ENCODE measurements at places on chromosomes 16 and 17.
A peak's percentile ranks its signal among the peaks of the same experiment; 100 is the strongest.

- no peak for DNase-seq
Observed at GRCh38 chr16:1642148-1642547, 30.0 kb downstream of the CRAMP1 start.

DNA sequence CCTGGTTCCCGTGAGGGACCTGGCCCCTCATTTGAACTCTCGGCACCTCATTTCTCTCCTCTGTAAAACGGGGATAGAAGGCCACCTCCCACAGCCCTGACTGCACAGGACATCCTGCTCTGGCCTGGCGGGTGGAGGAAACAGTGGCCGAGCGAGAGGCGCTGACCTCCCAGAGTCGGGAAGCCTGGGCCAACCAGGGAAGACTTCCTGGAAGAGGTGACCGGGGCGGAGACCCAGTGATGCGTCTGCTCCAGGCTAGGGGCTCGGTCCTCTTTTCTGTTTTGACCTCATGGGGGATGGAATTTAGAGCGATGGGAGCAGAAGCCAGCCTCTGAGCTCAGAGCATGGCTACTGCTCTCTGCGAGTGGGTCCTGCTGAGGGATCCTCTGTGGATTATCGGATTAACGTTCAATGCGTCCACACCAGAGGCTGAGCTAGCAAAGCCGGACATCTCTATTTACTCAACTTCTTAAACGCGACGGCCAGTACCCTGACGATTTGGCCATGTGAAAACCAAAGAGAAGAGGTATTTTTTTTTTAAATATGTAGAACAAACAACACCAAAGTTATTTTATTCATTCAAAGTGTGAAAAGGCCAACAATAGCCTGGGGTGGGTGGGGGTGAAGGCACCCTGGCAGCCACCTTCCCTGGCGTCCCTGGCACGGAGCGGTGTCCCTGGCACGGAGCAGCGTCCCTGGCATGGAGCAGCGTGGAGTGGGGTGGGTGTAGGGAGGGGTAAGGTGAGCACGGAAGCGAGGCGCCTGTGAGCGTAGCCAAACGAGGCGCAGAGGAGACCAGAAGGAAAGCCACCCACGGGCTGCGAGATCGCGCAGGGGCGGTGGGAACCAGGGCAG lies 9.2 kb upstream of the MSLN start:
- DNase-seq: no peak

DNA sequence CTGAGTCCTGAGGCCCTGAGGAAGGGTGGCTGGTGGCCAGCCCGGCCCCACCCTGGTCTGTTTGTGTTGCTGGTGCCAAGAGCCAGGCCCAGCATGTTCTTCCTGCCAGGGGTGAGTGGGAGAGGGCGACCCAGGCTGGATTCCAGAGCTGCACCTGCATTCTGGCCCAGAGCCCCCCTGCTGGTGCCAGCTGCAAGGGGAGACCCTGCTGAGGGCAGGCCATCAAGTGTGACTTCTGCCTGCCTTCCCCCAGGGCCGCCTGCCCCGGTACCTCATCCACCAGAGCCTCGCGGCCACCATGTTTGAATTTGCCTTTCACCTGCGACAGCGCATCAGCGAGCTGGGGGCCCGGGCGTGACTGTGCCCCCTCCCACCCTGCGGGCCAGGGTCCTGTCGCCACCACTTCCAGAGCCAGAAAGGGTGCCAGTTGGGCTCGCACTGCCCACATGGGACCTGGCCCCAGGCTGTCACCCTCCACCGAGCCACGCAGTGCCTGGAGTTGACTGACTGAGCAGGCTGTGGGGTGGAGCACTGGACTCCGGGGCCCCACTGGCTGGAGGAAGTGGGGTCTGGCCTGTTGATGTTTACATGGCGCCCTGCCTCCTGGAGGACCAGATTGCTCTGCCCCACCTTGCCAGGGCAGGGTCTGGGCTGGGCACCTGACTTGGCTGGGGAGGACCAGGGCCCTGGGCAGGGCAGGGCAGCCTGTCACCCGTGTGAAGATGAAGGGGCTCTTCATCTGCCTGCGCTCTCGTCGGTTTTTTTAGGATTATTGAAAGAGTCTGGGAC lies 2.4 kb upstream of the TCAP start:
- DNase-seq: no peak

DNA sequence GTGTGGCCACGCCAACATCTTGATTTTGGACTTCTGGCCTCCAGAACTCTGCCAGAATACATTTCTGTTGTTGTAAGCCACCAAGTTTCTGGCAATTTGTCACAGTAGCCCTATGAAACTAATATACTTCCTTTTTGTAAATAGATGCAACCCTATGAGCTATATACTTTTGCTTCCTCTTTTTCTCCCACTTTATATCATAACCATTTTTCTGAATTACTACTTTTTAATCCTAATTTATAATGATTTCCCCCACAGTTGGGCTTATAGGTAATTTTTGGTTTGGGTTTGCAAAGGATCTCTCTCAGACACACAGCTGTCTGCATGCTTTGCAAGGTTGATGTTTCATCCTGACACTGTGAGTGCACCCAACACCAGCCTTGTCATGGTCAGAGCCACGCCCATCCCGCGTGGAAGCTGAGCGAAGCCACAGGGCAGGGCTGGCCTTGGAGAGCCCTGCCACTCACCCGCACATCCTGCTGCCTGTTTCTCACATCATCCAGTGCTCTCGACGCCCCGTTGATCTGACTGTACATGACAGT lies 5.8 kb downstream of the TRIM25 start:
- no peak for DNase-seq

- DNase-seq: peak; percentile 75
Observed at GRCh38 chr16:69917739-69918138, 33.4 kb upstream of the CLEC18A start.

DNA sequence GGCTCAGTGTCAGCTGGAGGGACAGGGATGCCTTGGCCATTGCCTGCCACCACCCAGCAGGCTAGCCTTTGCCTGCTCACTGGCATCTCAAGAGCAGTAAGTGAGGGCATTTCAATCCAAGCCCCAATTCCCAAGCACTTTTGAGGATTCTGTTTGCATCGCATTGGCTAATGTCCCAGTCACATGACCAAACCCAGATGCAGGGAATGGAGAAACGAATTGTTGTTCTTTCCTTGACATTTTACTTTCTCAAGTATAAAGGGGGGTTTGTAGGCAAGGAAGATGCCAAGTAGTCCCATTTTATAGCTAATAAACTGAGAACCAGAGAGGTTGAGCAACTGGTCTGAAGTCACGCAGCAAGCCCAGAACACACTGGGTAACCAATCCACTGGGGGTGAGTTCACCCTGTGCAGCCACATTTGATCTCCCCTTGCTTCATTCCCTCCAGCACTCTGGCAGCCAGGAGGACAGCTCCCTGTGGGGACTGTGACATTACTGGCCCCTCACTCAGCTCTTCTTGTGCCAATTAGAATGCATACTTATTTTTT lies 193.8 kb upstream of the CACNG3 start:
- DNase-seq: no peak

GRCh38 chr17:8300627-8301242 lies 5.5 kb upstream of the SLC25A35 start:
- DNase-seq: no peak

- DNase-seq: no peak
Observed at GRCh38 chr17:36975922-36976515, 27.3 kb downstream of the AATF start.

DNA sequence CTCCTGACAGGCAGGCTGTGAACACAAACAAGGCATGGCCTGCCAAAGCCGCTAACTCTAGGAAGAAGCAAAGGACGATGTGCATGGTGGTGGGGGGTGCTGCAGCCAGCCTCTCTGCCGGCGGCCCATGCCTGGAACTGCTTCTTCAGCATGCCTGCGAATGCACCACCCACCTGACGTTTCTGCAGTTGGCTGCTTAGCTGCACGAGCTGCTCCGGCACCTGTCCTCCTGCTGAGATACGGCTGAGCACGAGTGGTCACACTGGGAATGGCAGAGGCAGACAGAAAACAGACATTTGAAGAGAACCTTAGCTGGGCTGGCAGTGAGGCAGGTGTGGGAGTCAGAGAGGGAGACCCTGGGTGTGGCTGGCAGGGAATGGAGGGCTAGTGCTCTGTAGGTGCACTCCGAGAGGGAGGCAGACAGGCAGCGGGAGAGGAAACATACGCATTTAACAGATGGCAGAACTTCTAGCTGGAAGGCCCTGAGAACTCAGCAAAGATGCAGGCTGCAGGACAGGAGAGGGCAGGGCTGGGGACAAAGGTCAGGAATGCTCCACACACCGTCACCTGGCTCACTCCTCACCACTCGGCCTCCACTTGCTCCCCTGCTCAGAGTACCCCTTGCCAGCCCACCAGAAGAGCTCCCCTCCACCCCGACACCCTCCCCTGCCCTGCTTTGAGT lies 5.2 kb downstream of the FLCN start:
- DNase-seq: no peak

DNA sequence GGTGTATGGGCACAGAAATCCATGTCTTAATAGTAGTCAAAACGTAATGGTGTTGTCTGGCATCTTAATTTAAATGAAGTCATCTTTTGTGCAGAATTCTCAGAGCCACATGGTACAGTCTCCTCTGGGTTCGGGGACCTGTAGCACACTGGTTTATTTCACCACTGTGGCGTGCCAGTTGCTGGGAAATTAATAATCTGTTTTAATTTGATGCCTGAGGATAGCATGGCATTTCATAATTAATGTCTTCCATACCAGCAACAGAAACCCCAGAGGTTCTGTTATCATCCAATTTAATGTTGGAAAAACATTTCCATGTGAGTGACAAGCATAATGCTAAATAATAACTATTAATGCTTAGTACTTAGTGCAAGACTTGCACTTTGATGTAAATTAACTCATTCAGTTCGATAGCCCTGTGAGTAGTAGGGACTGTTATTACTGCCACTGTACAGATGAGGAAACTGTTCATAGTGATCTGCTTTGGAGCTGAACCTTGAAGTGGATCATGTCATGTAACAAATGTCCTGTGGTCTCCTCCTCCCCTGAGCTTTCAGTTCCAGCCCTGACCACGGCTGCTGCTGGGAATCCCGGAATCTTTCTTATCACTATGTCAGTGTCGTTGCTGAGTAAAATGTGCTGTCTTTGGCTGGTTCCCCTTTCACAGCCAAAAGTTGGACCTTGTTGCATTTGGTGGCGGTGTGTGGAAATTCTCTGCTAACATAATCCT lies 51.2 kb downstream of the SNX29 start:
- DNase-seq: no peak

- no peak for DNase-seq
Observed at GRCh38 chr17:75684924-75685323, 17.8 kb downstream of the SAP30BP start.

DNA sequence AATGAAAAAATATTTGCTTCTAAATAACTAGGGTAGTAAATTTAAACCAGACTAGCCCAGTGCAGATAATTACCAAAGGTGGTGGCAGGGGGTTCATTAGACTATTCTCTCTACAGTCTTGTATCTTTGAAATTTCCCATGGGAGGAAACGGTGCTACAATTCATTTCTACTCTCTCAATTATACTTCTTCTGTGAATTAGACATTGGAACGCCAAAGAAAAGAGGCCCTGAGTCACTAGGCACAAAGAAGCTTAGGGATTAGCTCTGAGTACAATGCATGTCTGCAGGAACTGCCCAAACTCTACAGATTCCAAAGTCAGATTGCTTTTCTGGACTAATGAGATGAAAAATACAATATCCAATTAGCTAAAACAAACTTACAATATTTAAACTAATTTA lies 30.7 kb upstream of the ARL6IP1 start:
- DNase-seq: no peak

GRCh38 chr17:55576996-55577586 lies 65.8 kb upstream of the SMIM36 start:
- DNase-seq: no peak

- DNase-seq: no peak
Observed at GRCh38 chr17:81543756-81544155, 8.4 kb downstream of the FAAP100 start.

GRCh38 chr16:51222016-51222415 lies 70.9 kb upstream of the SALL1 start:
- no peak for DNase-seq

- no peak for DNase-seq
Observed at GRCh38 chr16:30459456-30459855, 13.1 kb upstream of the ITGAL start.

GRCh38 chr17:2157081-2157480 lies 102.2 kb downstream of the HIC1 start:
- DNase-seq: no peak

DNA sequence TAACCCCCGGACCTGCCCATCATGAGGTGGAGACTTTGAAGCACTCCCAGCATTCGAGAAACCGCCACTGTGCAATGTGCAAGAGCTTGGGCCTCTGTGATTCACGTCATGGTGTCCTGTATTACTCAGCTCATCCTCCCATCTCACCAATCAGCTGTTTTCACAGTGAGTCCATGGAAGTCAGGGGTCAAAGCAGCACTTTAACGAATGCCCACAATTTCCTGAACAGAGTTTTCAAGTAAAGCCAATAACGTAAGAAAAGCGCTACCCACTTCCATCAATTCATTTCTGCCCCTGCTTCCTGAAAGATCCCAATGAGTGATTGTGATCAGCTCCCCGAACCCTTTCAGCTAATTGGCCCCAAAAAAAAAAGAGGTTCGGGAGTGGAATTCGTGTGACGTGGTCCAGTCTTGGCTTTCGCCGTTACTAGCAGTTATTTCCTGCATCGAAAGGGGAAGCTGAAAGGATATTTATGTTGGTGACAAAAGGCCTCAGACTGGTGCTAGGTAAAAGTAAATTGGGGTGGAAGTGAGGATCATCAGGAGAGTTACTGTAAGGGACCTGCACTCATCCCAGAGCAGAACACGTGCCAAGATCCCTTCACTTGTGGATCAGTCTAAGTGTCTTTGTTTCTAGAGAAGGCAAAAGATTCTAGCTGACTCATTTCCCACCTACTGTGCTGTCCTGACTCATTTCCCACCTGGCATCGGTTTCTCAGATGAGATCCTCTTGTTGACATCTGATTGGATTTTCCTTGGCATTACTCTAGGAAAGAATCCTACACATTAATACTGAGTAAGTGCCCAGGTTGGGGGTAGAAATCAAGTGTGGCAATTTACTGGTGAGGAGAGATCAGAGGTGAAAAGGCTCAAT lies 136.7 kb upstream of the NUDT7 start:
- DNase-seq: peak; percentile 73

DNA sequence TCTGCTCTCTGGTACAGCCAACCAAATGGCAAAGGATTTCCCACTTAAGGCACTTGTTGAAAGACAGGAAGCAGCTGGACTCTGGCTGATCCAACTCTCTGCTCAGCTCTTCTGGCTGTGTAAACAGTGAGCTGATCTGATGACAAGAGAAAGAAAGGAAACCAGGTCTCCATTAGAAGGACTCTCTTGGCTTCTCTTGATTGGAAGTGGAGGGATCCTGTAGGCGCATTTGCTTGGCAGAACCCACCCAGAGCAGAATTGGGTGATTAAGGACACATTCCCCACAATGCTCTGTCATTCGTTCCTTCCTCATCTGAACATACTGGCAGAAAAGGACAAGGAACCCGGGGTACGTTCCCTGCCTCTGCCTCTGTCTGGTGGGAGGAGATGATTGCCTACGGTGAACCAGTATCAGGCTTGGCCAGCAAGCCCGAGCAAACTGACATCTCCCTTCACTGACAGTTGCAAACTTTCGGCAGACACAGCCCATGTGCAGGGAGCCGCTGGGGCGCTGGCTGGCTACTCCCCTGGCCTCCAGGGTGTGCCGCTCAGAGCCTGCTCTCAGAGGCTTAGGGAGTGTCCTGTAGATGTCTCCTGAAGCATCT lies 29.1 kb downstream of the LDHD start:
- DNase-seq: no peak

GRCh38 chr16:54577651-54578128 lies 291.1 kb upstream of the IRX3 start:
- no peak for DNase-seq

GRCh38 chr17:14474591-14474990 lies 173.7 kb downstream of the HS3ST3B1 start:
- DNase-seq: no peak

- no peak for DNase-seq
Observed at GRCh38 chr16:67137605-67138004, 13.2 kb downstream of the B3GNT9 start.

Data from brain pericyte (primary cell).